Activated T-helper 2 cell treated with anti-CD3 and anti-CD28 coated beads, Interferon-gamma antibody, Interleukin-2, Interleukin-4, amounts not matched to agents 10 μg/mL and 5 μg/mL and 100 μg/mL, durations not matched to agents 14 hours and 24 hours and 36 hours (primary cell): ENCODE measurements at places on chromosomes 6 and 20. TPM values are rescaled to one million over a fixed set of nuclear protein-coding genes. Genes with fewer than 3 reads are reported as not detected.

GRCh38 chr6:2782825-2783187 is 17.6 kb downstream of the WRNIP1 start:
- H3K4me1 ChIP-seq: peaks cover 5% of the 10 kb centered on the region
- no peak for DNase-seq
- no peak overlapping the region for H3K27ac ChIP-seq
- no peaks in the 10 kb centered on the region for H3K27me3 ChIP-seq

DNA sequence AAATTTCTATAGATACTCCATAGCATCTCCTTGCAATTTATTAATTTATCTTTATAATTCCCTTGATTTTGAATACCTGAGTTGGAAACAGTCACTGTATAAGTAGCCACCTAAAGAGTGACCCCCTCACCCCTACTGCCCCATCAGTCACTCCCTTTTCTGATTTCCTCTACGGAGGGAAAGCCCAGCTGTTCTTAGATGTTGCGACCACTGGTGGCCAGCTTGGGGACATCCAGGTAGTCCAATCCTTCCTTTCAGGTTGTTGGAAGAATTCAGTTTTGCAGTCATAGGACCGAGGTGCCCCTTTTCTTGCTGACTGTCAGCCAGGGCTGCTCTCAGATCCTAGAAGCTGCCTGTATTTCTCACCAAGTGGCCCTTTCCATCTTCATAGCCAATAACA is 87.8 kb downstream of the BMP6 start:
- no peak overlapping the region for H3K27ac ChIP-seq
- peaks cover 8% of the 10 kb centered on the region for H3K27me3 ChIP-seq
- no peak overlapping the region for H3K4me3 ChIP-seq
- no peak for DNase-seq

DNA sequence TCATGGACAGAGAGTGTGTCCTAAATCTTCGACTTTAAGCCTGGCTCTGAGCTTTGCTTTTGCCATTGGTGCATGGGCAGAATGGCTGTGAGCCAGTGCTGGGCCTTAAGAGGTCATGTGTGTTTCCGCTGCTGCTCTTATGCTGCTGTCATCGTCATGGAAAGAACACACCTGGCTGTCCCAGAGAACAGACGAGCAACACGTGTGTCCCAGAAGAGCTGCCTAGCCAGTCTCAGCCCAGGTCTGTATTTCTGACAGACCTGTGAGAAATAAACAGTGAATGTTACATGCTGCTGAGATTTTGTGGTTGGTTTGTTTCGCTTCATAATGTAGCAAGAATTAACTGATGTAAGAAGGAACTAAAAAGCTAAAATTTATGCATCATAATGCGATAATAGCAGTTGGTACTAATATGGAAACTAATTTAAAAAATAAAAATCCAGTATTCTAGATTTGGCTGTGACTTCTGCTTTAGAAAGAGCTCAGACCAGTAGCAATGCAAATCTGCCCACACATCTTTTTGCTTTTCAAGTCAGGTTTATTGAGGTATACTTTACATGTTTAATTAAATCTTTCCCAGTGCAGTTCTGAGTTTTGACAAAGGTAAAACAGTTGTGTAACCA is 11.5 kb upstream of the SCP2D1 start:
- no peaks in the 10 kb centered on the region for H3K36me3 ChIP-seq
- H3K4me3 ChIP-seq: no peak overlapping the region
- H3K4me1 ChIP-seq: no peaks in the 10 kb centered on the region
- H3K27me3 ChIP-seq: peaks cover 2% of the 10 kb centered on the region
- no peak for DNase-seq
- no peak overlapping the region for H3K27ac ChIP-seq

GRCh38 chr20:22535483-22535882 is 48.9 kb downstream of the FOXA2 start:
- H3K4me3 ChIP-seq: no peak overlapping the region
- H3K27me3 ChIP-seq: no peaks in the 10 kb centered on the region
- no peak overlapping the region for H3K27ac ChIP-seq
- no peak for DNase-seq
- H3K4me1 ChIP-seq: no peaks in the 10 kb centered on the region

DNA sequence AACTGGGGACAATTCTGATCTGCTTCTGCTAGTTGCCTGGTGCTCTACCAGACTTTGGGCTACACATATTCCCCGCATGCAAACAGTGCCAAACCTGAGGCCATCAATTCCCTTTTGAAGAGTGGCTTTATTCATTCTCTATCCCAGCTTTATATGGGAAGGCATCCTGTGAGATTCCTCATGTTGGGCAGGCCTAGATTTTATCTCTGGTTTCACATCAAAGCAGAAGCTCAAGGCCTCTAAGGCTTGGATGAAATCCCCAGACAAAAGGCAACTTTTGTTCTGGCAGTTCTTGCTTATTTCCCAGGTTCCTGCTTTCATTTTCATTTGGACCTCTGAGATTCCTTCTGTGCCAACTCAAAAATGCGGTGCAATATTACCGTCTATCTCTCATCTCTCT is 648.8 kb downstream of the QKI start:
- no peak overlapping the region for H3K27ac ChIP-seq
- no peak for DNase-seq
- no peaks in the 10 kb centered on the region for H3K4me1 ChIP-seq
- H3K27me3 ChIP-seq: no peaks in the 10 kb centered on the region

GRCh38 chr6:116925088-116925794 is 48.2 kb downstream of the RFX6 start:
- no peaks in the 10 kb centered on the region for H3K27me3 ChIP-seq
- H3K4me1 ChIP-seq: no peaks in the 10 kb centered on the region
- DNase-seq: no peak
- no peak overlapping the region for H3K4me3 ChIP-seq
- no peaks in the 10 kb centered on the region for H3K36me3 ChIP-seq

GRCh38 chr6:150157081-150157480 is 14.2 kb downstream of the PPP1R14C start:
- no peaks in the 10 kb centered on the region for H3K36me3 ChIP-seq
- H3K4me1 ChIP-seq: peaks cover 27% of the 10 kb centered on the region
- no peak overlapping the region for H3K27ac ChIP-seq
- peaks cover 48% of the 10 kb centered on the region for H3K27me3 ChIP-seq
- no peak for DNase-seq

GRCh38 chr20:34553366-34553867 is 5.1 kb upstream of the MAP1LC3A start:
- no peak for DNase-seq
- H3K4me1 ChIP-seq: peaks cover 13% of the 10 kb centered on the region
- no peaks in the 10 kb centered on the region for H3K27me3 ChIP-seq
- H3K4me3 ChIP-seq: no peak overlapping the region
- H3K36me3 ChIP-seq: no peaks in the 10 kb centered on the region

DNA sequence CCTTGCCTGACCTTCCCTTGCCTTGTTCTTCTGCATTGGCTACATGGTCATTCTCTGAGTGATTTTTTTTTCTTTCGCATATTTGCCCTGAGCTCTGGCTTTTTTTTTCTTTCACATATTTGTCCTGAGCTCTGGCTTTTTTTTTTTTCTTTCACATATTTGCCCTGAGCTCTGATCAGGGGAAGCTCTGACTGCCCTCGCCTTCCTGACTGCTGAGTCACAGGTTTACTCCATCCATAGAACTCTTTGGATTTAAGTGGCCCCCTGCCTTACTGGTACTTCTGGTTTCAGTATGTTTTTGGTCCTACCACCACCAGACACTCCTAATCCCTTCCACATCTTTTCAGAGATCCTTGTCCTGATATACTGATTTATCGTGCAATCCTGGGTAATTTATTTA is 201.1 kb downstream of the OGFRL1 start:
- DNase-seq: no peak
- H3K27me3 ChIP-seq: peaks cover 5% of the 10 kb centered on the region
- no peaks in the 10 kb centered on the region for H3K4me1 ChIP-seq

- H3K27ac ChIP-seq: no peak overlapping the region
- H3K4me1 ChIP-seq: peaks cover 5% of the 10 kb centered on the region
- H3K36me3 ChIP-seq: no peaks in the 10 kb centered on the region
- no peaks in the 10 kb centered on the region for H3K27me3 ChIP-seq
- H3K4me3 ChIP-seq: no peak overlapping the region
Observed at GRCh38 chr6:37994223-37994622, 174.7 kb downstream of the ZFAND3 start.

DNA sequence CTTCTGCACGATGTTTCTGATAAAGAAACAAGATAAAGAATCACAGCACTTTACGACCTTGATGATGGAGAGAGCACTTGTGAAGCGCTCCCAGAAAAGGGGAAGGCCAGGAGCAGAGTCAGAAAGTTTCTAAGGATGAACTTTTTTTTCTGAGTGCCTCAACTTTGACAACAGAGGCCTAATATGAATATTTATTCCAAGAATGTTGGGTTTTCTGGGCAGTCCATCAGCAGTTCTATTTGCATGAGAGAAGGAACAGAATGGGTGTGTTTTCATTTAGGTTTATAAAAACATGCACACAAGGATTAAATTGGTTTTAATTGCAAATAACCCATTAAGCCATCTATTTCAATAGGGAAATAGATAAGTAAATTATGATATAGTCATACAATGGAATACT is 204.9 kb downstream of the SIM1 start:
- H3K4me3 ChIP-seq: no peak overlapping the region
- H3K36me3 ChIP-seq: no peaks in the 10 kb centered on the region
- no peak overlapping the region for H3K27ac ChIP-seq
- no peak for DNase-seq
- H3K4me1 ChIP-seq: peaks cover 14% of the 10 kb centered on the region
- peaks cover 5% of the 10 kb centered on the region for H3K27me3 ChIP-seq

- no peak overlapping the region for H3K4me3 ChIP-seq
- no peaks in the 10 kb centered on the region for H3K4me1 ChIP-seq
- DNase-seq: no peak
Observed at GRCh38 chr20:49377326-49377725, 99.5 kb upstream of the ZNFX1 start.

DNA sequence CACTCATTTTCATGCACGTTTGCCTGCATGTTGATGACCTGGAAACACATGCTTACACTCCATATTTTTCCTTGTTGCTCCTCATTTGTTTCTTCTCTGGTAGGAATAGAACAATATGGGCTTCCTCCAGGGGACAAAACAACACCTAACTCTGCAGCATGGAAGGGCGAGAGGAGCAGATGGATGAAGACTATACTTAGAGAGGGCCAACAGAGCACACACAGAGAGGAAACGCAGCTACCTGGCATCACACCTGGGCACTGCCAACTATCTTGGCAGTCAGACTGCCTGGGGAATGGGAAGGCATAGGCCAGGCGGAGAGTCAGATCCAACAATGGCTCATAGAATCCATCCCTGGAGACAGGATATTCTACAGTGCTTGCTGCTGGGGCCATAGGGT is 290.9 kb downstream of the CD83 start:
- H3K4me3 ChIP-seq: no peak overlapping the region
- H3K36me3 ChIP-seq: peaks cover 7% of the 10 kb centered on the region
- no peak for DNase-seq
- no peak overlapping the region for H3K27ac ChIP-seq
- H3K27me3 ChIP-seq: peaks cover 2% of the 10 kb centered on the region

GRCh38 chr6:15879371-15880261 is 216.8 kb upstream of the DTNBP1 start:
- peaks cover 49% of the 10 kb centered on the region for H3K4me1 ChIP-seq
- no peaks in the 10 kb centered on the region for H3K27me3 ChIP-seq

GRCh38 chr20:6769903-6770785 is 2.7 kb downstream of the BMP2 start:
- H3K27ac ChIP-seq: no peak overlapping the region
- H3K27me3 ChIP-seq: peaks cover 45% of the 10 kb centered on the region
- no peaks in the 10 kb centered on the region for H3K36me3 ChIP-seq
- H3K4me3 ChIP-seq: no peak overlapping the region
- H3K4me1 ChIP-seq: peaks cover 2% of the 10 kb centered on the region

Gene SLC25A27
- 0.53 and 1.3 TPM in 2 replicates for total RNA-seq

Gene SIRPG
- total RNA-seq: 25.1 and 28.7 TPM in 2 replicates

Gene BCAS1
- not detected in 2 replicates for total RNA-seq

Gene FAM8A1
- 4.8 and 4.9 TPM in 2 replicates for total RNA-seq

Gene FILIP1
- total RNA-seq: not detected in 2 replicates

Gene COL21A1
- not detected in 2 replicates for total RNA-seq

Gene CRISP2
- not detected in 2 replicates for total RNA-seq

Gene PPP1R16B
- 109 and 111 TPM in 2 replicates for total RNA-seq
